Muscle of arm (tissue), 14 donors: ENCODE measurements at places on chromosomes 6 and 20. TPM values are rescaled to one million over a fixed set of nuclear protein-coding genes. Genes with fewer than 3 reads are reported as not detected.

CASP8AP2 gene
- 15.4 TPM for polyA plus RNA-seq

- peak; percentile 87 for DNase-seq
These were observed 59.8 kb upstream of the SYNJ2 start for GRCh38 chr6:157921685-157922367.

- no peak for DNase-seq
These were observed 1.3 kb downstream of the FLOT1 start for GRCh38 chr6:30741063-30741779.

DNA sequence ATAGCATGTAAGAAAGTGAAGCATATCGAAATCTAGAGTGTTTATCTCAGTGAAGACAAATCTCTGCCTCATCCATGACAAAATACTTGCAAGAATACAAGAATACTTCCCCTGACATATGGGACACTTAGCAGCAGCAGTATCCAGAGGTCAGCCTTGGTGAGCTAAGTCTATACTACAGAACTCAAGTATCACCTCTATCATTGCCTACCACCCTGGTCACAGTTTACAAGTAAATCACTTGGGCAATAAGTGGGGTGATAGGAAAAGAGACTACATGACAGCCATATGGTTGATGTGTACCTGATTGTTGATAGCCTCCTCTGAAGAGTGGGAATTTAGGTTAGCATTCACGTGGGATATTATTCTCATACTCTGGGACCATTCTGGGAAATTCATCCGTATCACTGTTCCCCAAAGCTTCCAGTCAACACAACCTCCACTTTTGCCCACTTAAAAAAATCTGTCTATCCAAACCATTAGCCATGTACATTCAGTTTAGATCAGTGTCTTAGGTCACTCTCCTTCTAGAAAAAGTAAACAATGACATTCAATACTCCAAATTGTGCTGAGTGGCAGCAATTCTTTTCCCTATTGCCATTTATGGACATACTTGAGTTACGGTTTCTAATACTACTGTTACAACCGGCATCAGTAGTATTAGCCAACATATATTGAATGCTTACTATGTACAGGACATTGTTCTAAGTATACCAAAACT lies 118.2 kb upstream of the PRSS16 start:
- no peak for DNase-seq

HTR1E gene
- polyA plus RNA-seq = not detected

- DNase-seq = no peak
These were observed 150.0 kb downstream of the BTBD3 start for GRCh38 chr20:12067686-12068085.

LAMA2 gene
- 153 TPM for polyA plus RNA-seq

GPANK1 gene
- polyA plus RNA-seq = 14.4 TPM

GRCh38 chr20:36919715-36920333 lies 31.7 kb downstream of the SAMHD1 start:
- peak; percentile 59 for DNase-seq

- DNase-seq = no peak
These were observed 176.1 kb downstream of the MBOAT1 start for GRCh38 chr6:20036141-20036677.

REM1 gene
- 5.6 TPM for polyA plus RNA-seq

DNA sequence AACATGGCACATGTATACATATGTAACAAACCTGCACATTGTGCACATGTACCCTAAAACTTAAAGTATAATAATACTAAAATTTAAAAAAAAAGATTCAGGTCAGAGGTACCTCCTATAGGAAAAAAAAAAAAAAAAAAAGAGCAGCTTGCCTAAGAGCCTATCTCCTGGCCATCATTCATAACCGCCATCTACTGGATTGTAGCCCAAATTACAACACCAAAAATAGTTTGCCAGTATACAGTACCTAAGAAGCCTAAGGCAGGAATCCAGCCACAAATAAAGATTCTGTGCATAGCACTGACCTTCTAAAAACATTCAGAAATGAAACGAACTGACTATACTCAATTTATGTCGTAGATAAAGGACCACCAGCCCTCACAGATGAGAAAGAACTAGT lies 438.4 kb upstream of the ADGRB3 start:
- DNase-seq = no peak

- DNase-seq = no peak
These were observed 116.1 kb downstream of the CDH26 start for GRCh38 chr20:60074276-60074675.

DNA sequence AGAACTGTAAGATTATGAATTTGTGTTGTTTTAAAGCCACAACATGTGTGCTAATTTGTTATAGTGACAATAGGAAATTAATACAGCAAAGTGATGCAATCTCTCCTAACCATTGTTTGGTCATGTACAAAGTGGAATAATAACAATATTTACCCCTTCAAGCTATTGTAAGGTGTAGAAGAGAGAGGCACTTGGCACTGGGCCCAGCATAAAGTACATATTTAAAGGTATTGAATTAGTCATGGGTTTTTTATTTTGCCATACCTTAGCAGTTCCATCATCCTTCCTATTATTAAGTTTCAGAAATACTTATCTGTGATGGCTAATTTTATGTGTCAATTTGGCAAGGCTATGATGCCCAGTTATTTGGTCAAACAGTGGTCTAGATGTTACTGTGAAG lies 322.4 kb upstream of the TSHZ2 start:
- no peak for DNase-seq

DNA sequence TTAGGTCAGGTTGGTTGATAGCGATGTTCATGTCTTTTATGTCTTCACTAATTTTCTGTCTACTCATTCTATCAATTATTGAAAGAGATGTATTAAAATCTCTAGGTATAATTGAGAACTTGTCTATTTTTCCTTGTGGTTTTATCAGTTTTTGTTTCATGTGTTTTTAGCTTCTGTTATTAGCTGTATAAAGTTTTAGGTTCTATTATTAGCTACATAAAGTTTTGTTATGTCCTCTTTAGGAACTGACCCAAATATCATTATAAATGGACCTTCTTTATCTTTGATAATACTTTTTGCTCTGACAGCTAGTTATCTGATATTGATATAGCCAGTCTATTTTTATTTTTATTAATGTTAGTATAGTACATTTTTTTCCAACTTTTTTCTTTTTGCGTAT lies 92.4 kb upstream of the TMEM170B start:
- no peak for DNase-seq

GRCh38 chr6:130858054-130858453 lies 30.8 kb downstream of the SMLR1 start:
- DNase-seq = no peak

DNA sequence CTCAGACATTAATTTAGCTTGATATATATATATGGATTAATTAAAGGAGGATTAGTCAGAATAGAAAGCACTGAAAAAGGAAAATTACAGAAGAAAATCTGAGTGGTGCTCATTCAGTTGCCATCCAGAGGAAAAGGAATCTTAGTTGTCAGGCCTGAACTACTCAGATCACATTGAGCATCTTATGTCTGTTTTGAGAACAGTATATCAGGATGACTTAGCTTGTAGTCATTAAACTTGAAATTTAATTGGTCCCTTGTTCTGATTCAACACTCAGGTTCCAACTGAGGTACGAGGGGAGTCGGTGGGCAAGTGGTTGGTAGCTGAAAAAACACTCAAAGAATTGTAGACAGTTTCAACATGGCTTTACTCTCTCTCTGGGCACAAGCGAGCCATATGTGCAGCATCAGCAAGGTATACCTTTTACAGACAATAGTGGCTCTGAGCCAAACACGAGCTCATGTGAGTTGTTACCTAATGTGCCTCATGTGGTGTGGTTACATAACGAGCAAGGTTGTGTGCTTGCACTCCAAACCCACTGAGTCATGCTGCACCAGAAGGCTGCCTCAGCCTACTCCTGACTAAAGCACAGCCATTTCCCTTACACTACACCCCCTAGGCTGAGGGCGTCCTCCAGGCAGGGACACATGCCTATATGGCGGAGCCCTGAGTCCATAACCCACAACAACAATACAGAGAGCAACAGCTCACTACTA lies 73.0 kb upstream of the HMGN3 start:
- no peak for DNase-seq

GRM1 gene
- polyA plus RNA-seq = 0.07 TPM

PI16 gene
- polyA plus RNA-seq = 11.7 TPM

DNA sequence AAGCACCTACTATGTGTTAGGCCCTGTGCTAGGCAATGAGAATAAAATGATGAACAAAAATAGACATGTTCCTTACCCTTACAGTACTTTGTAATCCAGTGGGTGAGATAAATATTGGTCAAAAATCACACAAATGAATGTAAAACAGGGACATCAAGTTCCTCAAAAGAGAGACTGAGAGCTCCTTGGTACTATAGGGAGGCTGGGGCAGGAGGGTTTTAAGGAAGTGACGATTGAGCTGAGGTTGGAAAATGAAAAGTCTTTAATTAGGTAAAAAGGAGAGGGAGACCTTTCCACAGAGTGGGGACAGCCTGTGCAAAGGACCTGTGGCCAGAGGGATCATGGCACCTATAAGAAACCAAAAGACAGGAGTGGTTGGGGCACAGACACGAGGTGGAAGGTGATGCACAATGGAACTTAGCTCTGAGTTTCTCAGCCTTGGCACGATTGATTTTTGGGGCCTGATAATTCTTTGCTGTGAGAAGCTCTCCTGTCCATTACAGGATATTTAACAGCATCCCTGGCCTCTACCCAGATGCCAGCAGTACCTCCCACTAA lies 140.3 kb downstream of the CEP57L1 start:
- no peak for DNase-seq

- no peak for DNase-seq
These were observed 313.4 kb upstream of the MOCS1 start for GRCh38 chr6:40247516-40248115.

SLC22A2 gene
- polyA plus RNA-seq = 0.35 TPM

DNA sequence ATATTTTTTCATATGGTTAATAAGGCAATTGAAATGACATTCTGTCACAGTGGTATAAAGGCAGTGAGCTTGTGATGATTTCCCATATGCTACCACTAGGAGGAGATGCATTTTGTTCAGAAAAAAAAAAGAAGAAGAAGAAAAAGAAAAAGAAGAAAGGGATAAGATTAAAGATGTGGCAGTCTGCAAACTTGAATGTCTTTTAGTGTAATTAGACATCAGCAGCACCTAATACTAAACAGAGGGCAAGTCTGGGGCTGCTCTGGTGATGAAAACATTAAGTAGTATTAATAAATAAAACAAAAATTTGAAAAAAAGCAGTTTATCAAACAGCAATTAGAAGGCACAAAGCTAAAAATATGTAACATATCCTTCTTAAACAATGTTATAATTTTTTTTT lies 95.4 kb upstream of the DEFB112 start:
- no peak for DNase-seq
